ENCODE measurements at places on chromosomes 13 and 19.

- DNase-seq = no peak
Observed at GRCh38 chr19:6362027-6362350, 658 bp downstream of the CLPP start.

DNA sequence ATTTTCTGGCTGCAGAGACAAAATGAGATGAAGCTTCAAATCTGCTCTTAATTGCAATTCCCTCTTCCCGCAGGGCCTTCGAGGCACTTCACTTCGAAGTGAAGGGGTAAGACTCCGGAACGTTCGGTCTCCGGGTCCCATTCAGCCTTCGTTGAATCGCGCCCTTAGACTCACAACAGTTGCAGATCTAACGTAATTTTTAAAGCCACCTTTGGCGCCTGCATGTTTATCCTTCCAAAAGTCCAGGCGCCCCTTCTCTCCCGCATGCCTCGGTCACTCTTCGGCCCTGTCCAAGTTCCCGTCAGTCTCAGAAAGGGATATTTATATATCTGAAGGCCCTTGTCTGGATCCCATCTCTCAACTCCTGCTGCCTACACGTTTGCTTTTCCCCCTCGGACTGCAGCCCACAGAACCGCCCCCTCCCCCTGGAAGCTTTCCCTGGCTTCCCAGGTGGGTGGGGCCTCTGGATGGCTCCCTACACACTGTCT, 915 bp upstream of the KCTD12 start:
- no peak for DNase-seq

DNA sequence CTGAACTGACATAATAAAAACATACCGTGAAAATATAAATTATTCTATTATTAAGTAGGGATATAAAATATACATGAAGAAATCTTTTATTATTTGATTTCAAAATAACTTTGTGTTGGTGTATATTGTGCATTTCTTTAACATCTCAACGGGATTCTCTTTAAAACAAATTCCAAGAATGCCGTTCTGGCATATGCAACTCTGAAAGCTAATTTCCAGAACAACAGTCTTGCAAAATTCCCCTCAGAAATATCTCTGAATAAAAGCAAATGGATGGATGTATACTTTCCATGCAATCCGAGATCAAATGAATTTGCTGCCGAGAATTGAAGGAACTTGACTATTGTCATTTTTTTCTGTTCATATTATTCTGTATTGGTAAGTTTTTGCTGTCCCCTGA, 1579.8 kb downstream of the PCDH9 start:
- DNase-seq = no peak

DNA sequence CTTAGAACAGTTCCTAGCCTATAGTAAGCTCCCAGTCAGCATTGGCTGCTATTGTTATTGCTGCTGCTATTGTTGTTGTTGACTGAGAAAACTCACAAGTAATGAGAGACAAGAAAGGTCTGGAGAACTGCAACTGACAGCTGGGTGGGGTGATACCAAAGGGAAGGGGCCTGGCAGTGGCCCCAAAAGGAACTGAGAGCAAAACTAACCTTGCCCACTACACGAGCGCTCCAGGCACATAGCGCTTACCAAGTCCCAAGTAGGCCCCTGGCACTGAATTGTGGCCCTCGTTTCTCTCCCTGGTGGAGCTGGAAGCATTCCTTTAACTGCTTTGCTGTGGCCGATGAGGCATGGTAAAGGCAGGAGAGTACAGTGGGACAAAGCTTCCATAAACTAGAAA, 59.7 kb downstream of the KCTD12 start:
- DNase-seq = no peak

DNA sequence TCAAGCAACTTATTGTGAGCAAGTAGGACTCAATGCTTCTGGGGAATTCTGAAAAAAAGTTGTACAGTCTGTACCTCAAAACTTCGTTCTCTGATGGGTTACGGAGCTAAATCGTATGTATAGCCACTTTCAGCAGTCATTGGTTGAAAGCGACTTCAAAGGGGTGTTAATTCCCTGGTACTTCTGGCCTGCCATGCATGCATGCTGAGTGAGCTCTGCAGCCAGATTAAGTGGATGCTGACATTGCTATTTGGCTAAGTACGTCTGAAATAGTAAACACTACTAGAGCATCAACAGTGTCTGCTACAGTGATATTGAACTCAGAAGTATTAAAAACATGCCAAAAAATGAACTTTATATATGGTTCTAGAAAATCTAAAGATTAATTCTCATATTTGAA, 1183.1 kb upstream of the PCDH20 start:
- DNase-seq = no peak

- DNase-seq = no peak
Observed at GRCh38 chr13:111228262-111229144, 91.9 kb upstream of the TEX29 start.
